CD4-positive, alpha-beta T cell treated with Interleukin-10 for 1 hour (primary cell): ENCODE measurements at places on chromosomes 12 and 14.

- no peak for DNase-seq
These were observed 105.4 kb upstream of the FKBP4 start for GRCh38 chr12:2689393-2689792.

DNA sequence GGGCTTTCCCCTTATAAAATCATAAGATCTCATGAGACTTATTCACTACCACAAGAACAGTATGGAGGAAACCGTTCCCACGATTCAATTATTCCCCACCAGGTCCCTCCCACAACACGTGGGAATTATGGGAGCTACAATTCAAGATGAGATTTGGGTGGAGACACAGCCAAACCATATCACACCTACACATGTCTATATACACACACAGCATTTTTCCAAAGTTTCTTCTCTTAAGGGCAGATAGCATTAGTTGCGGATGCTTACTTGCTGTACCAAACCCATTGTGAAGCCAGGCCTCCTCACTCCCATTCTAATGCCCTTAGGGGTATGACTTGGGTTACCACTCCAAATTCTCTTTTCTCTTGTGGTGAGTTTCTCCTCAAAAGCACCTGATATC is 104.1 kb upstream of the RAP1B start:
- no peak for DNase-seq

DNA sequence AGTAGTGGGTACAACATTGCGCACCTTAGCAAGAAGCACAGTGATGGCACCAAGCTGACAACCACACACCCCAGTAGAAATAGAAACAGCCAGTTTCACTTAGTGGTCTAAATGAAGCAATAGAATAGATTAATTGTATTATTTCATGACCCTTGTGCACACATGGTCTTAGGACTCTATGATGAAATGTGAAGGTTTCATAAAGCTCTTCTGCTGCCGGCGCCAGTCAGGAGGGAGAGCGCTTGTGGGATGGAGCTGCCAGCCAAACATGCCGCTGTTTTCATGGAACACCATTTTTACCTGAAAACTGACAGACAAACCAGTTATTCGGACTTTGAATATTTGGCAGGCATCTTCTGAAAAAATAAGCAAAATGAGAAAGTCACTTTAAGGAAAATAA is 100.0 kb downstream of the PPP2R5C start:
- no peak for DNase-seq

DNA sequence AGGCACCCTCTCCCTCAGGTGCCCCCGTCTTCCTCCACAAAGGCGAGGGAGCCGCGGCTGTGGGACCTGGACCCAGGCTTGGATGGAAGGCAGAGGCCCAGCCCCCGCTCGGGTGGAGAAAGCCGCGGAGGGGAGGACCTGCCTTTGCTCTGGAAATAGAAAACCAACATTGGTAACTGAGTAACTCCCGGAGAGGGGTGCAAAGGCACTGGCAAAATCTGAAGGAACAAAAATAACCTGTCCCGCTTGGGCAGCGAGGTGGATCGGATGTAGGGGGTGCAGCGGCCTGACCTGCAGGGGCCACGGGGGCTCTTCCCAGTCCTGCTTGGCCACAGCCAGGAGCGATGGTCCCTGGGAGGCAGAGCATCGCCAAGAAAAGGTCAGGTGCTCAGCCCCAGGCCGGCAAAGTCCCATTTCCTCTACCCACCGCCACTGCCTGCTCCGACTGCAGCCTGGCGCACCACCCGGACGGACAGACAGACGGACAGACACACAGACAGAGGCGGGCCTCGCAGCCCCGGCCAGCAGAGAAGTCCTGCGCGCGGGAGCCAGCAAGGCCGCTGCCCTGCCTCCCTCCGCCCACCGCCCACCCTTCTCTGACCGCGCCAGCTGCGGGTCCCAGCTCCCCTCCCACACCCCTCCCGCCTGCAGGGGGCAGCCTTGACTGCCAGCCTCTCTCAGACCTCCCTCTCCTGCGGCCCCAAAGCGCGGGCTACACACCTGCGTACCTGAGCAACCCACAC is 21.4 kb upstream of the TMEM106C start:
- DNase-seq: peak; percentile 53

DNA sequence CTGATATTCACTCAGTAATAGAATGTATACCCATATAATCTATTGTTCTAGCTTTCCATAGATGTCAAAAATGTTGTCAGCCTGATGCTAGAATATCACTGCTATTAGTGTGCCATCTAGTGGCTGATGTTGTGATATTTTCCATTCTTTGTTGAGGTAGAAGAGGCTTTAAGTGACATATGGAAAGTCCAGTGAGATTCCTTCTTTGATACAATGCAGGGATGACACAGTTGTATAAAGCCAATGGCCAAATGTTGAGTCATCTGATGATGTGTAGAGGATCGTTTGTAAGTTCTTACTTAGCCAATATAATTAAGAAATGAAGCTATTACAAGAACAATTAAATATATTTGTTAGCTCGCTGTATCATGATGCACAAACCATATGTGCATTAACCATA is 58.1 kb upstream of the PCED1B start:
- DNase-seq: peak; percentile 64

- peak; percentile 34 for DNase-seq
These were observed 366.0 kb upstream of the RGS6 start for GRCh38 chr14:71566276-71566675.

GRCh38 chr12:124639122-124639806 is 71.9 kb upstream of the NCOR2 start:
- DNase-seq: no peak

GRCh38 chr14:102321456-102322422 is 2.2 kb downstream of the ZNF839 start:
- no peak for DNase-seq

DNA sequence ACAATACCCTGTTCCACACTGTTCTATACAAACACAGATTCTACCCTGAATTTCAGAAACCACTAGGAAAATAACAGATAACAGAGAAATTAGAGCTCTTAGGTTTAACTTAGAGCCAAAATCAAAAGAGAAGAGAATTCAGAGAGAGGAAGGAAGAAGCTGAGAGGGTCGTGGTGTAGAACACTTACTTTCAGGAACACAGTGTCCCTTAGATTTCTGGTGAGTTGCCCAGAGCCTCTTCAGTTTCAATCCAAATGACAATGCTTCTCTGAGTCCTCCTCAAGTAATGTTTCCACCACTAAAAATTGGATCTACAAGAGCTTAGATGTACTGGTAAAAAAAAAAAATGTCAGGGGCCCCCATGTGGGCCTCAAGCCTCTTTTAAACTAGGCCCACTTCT is 2.6 kb downstream of the YAF2 start:
- DNase-seq: no peak

- no peak for DNase-seq
These were observed 8.6 kb downstream of the TCP11L2 start for GRCh38 chr12:106311139-106311538.

DNA sequence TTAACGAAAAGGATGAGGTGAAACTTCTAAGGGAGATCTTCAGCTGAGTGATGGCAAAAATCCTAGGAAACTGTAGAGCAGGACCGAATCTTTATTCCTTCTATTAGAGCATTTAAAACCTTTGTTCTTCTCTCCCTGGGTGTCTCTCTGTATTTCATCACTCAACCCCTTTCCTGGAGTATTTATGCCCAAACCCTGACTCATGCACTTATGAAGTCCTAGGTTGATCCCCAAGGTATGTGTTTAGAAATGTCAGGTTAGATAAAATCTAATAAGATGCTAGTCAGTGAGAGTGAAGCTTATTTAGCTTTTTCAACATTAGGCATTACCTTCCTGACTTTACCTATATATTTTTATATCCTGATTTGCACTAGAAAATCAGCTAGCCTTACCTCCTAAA is 239.8 kb upstream of the NPAS3 start:
- no peak for DNase-seq

- no peak for DNase-seq
These were observed 34.3 kb downstream of the SLC15A4 start for GRCh38 chr12:128789356-128789929.

DNA sequence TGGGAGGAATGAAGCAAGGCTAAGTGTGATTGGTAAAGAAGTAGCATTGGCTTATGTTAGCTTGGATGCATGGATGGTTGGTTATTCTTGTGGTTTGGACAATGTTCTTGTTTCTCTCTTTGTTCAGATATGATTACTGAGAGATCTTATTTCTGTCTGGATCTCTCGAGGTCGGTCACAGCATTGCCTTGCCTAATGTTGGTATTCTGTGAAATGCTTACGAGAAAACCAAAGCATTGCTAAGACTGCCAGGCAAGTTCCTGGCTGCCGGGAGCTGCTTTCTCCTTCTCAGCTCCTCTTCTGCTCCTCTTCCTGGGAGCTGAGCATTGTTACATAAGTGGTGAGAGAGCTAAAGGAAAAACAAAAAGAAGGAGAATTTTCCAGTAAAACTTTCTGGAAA is 7.4 kb upstream of the RND1 start:
- no peak for DNase-seq

GRCh38 chr14:32224737-32225377 is 21.8 kb upstream of the RNU6-8 start:
- DNase-seq: no peak

- DNase-seq: no peak
These were observed 1.7 kb upstream of the TMPO start for GRCh38 chr12:98513379-98514322.

DNA sequence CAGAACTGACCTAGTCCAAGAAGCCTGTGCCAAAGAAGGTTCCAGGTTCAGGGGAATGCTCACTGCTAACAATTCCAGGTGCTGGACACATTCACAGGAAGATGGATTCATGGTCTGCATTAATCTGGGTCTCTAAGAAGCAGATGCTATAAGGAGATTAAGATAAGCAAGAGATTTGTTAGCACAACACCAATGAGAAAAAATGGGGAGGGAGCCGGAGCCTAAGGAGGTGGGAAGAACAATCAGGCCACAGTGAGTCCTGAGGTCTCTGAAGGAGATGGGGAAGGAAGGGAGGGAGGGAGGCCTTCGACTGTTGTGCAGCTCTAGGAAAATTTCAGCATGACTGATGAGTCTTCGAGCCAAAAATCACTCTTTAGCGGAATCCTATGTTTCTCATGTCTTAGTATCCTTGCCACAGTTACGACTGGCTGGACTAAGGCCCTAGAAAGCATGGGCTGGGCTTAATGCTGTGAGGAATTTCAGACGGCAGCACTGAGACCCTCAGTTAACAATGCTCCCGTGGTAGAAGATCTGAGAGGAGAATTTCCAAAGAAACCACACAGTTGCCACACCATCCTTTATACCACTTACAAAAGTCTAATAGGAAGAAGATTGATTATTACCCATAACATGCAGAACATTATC is 31.5 kb upstream of the PTGDR start:
- no peak for DNase-seq

DNA sequence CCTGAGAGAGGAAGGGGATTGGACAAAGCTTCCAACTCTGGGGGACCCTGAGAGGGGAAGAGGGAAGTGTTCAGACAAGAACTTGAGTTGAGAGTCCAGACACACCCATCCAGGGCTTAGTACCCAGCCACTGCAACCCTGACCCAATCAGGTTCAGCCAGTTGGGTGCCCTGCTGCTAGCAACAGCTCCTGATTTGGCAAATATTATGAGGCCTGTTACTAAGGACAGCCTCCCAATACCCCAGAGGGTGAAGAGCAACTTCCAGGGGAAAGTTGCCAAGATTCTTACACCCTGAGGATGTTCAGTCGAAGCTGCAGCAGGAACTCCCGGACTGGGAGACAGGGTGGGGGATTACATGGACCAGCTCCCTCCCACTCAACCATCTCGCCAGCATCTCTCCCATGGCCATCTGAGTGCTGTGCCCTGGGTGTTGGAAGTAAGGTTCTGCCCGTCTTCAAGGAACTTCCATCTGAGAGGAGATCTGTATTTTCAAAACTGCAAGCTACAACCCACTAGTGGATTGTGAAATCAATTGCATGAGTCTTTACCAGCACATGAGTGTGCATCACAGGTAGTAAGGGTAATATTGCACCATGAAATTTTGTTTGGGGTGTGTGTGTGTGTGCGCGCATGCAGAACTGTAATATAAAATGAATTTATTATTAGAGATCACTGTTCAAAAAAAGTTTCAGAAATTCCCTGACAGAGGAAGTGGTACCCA is 11.5 kb upstream of the KRT78 start:
- no peak for DNase-seq

GRCh38 chr12:104575442-104576186 is 118.9 kb downstream of the CHST11 start:
- no peak for DNase-seq
